ENCODE measurements at places on chromosomes 11 and 22.

DNA sequence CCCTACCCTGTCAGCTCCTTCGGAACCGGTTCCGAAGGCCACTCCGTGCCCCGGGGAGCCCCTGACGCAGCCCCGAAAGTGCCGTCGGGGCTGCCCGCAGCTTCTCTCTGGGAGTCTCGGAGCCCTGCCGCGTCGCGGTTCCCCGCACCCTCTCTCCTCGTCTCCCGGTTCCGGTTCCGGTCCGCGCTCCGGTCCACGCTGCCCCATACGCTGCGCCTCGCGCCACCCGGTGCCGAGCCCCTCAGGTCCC is 618 bp downstream of the MTA2 start:
- DNase-seq = peak; percentile 27

GRCh38 chr11:110356762-110357671 is 60.6 kb upstream of the RDX start:
- DNase-seq = no peak

GRCh38 chr11:18314784-18315523 is 7.0 kb downstream of the HPS5 start:
- no peak for DNase-seq

- DNase-seq = no peak
These were observed 38.6 kb upstream of the CARS1 start for GRCh38 chr11:3095712-3096361.

GRCh38 chr11:96456111-96456510 is 66.3 kb downstream of the JRKL start:
- DNase-seq = no peak

GRCh38 chr22:35069541-35069940 is 3.6 kb downstream of the ISX start:
- DNase-seq = no peak

- DNase-seq = no peak
These were observed 24.2 kb downstream of the MS4A6A start for GRCh38 chr11:60158636-60159035.

- no peak for DNase-seq
These were observed 107.1 kb upstream of the CD44 start for GRCh38 chr11:35031867-35032266.

GRCh38 chr11:64718084-64718779 is 4.8 kb downstream of the NRXN2 start:
- no peak for DNase-seq

GRCh38 chr11:22822203-22822602 is 7.4 kb downstream of the SVIP start:
- no peak for DNase-seq

DNA sequence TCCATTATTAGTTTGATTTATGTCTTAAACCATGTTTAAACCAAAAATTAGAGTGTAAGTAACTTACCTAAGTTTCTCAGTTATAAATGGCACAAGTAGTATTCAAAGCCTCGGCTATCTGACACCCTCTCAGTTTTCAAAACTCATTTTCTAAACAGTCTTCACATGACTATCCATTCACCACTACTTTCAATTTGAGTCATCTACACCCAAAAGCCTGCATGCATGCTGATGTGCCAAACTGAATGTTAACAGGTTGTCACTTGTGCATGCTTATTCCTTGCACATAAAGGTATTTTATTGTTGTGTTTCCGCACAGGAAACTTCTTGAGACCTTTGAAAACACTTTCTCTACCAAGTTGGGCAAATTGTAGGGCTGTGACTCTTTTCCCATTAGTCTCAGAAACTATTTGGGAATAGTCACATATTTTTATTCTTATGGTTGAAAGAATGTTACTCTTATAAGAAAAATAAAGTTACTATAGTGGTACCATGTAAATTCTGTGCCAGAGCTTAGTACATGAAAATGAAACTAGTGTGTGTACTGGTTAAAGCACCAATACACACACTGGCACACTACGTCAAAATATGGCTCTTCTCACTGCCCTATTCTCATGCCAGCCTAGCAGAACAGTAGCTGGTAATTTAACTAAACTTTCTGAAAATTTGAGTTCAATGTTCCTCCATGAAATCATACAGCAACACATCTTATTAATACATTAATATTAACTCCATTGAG is 2.2 kb upstream of the OR51E2 start:
- DNase-seq = no peak

- DNase-seq = no peak
These were observed 1.3 kb downstream of the LDLRAD3 start for GRCh38 chr11:35945137-35945518.

- DNase-seq = no peak
These were observed 19.7 kb downstream of the DKK3 start for GRCh38 chr11:11988681-11989261.

GRCh38 chr11:74316772-74317505 is 5.5 kb upstream of the P4HA3 start:
- no peak for DNase-seq

DNA sequence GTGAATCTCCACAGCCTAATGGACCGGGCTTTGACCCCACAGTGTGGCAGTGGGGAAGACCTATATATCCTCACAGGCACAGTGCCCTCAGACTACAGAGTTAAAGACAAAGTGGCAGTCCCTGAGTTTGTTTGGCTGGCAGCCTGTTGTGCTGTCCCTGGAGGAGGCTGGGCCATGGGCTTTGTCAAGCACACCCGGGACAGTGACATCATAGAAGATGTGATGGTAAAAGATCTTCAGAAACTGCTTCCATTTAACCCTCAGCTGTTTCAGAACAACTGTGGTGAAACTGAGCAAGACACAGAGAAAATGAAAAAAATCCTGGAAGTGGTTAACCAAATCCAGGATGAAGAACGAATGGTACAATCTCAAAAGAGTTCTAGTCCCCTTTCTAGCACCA is 39.0 kb downstream of the ENDOD1 start:
- DNase-seq = no peak

DNA sequence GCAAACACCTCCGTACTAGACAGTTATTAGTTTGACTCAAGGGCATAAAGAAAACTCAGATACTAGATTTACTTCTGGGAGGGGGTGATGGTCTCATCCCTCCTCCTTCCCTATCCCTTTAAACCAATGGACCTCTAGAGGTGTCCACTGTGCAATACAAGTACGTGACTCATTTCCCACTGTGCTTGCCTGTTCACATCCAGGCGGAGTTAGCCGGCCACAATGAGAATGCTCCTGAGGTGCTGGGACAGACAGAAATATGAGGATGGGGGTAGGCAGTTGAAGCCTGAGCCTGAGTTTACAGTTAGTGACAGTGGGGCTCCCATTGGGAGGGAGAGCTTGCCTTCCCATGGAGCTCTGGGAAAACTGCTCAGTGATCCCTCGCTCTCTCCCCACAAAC is 8.4 kb upstream of the PMM1 start:
- DNase-seq = no peak

DNA sequence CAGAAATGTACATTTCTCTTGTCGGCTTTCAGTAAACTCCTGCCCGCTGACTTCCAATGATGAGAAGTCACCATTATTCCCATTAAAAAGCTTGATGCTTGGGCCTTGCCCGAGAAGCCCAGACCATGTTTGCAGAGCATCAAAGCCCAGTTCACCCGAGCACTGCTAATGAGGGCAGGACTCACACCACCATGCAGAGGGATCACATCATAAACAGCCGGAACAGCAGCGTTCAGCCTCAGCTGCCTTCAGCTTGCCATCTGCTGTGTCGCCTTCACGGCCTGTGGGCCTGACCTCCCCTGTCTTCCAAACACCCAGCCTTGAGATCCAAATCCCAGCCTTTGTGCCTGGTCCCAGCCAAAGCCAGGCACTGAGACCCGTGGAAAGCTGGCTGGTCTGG is 105.4 kb upstream of the CSNK2A3 start:
- no peak for DNase-seq

DNA sequence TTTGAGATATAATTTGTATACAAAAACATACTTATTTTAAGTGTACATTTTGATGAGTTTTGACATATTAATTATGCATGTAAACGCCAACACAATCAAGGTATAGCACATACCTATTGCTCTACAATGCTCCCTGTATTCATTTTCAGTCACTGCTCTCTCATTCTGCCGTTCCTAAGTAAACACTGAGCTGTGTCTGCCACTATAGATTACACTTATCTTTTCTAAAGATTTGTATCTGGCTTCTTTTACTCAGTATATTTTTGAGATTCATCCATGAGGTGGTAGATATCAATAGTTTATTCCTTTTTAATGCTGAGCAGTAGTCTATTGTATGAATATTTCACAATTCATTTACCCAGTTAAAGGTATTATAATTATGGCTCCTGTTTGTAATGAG is 25.4 kb upstream of the BACE1-AS start:
- DNase-seq = no peak

DNA sequence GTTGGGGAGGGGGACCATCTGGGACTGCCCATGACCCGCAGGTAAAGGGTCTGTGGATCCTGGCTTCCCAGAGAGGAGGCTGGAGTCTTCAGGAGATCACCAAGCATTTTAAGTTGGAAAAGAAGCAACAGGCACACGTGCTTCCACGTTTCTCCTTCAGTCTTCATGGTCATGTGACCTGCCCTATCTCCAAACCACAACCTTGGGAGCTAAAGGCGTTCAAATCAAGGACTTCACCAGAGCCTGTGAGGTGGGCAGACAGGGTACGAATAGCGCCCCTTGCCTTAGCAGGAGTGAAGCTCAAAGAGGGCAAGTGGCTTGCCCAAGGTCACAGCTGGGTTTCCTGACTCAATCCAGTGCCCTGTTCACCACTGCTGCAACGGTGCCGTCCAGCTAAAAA is 6.7 kb downstream of the TMEM184B start:
- no peak for DNase-seq

DNA sequence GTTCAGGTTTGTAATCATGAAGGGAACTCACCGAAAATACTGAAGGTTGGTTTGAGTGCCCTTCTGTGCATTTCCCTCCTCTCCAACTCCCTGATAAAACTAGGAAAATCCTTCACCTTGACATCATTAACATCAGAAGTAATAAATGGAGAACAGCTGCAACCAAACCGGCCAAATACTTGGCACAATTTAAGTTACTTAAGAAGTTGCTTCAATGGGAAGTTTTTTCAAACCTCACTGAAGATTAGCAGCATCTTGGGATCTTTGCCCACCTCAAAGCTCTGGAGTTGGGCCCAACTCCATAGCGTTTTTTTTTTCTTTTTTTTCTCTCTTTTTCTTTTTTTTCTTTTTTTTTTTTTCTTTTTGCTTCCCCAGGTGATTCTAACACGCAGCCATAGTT is 784.8 kb downstream of the KCNA4 start:
- no peak for DNase-seq

GRCh38 chr22:34236527-34236926 is 316.3 kb upstream of the LARGE1 start:
- no peak for DNase-seq

- no peak for DNase-seq
These were observed 3.4 kb downstream of the FADS3 start for GRCh38 chr11:61887839-61888494.

- no peak for DNase-seq
These were observed 112.0 kb upstream of the OR5AK2 start for GRCh38 chr11:56876621-56877275.

GRCh38 chr11:104148074-104148473 is 15.9 kb downstream of the PDGFD start:
- no peak for DNase-seq

Data from activated CD4-positive, alpha-beta T cell treated with anti-CD3 and anti-CD28 coated beads for 24 hours (primary cell).